Activated naive CD4-positive, alpha-beta T cell (primary cell): ENCODE measurements at places on chromosomes 3 and 15.

- no peak for DNase-seq
Observed at GRCh38 chr15:58228718-58229117, 90.5 kb downstream of the AQP9 start.

DNA sequence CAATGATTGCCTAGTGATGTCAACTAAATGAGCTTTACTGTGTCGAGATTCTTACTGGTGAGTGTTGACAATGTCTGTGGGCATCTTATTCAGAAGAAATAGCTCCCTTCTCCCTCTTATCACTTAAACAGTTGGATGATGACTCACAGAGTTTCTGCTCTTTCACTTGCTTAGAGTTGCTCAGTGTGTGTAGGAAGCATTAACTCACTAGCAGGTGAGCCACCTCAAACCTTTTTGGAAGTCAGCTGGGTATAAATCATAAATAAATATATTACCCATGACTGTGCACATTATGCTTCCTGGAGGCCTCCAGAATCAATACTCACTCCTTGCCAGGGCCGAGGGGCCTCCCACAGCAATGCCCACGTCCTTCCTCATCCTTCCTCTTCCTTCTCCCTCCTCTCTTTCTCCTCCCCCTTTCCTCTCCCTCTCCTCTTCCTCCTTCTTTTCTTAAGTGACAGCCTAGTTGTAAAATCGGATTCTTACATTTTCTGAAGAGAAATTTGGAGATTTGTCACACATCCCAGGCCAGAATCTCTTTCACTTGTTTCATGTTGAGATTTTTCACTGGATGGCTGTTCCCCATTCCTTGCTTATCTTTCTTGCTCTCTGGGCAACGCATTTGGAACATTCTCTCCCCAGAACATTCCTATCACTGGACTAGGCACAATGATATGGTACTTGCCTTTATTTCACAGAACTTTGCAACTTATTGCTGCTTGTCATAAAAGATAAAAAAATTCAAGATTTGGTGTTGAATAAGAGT is 17.5 kb downstream of the SHC4 start:
- DNase-seq = no peak

DNA sequence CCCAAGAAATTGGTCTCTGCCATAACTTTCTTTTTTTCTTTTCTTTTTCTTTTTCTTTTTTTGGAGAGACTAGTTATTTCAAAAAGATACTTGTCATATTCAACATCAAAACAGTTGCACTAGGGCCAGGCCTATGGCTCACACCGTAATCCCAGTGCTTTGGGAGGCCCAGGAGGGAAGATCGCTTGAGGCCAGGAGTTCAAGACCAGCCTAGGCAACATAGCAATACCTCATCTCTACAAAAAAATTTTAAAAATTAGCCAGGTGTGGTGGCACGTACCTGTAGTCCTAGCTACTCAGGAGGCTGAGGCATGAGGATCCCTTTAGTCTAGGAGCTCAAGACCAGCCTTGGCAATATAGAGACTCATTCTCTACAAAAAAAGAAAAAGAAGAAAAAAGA is 49.0 kb upstream of the GNB5 start:
- no peak for DNase-seq

- no peak for DNase-seq
Observed at GRCh38 chr3:127809211-127809610, 13.1 kb downstream of the MGLL start.

GRCh38 chr3:65713016-65713415 is 325.7 kb downstream of the MAGI1 start:
- DNase-seq = no peak

- no peak for DNase-seq
Observed at GRCh38 chr3:48934333-48934991, 15.8 kb downstream of the ARIH2 start.

GRCh38 chr15:60788692-60789103 is 309.8 kb upstream of the ICE2 start:
- DNase-seq = no peak

- no peak for DNase-seq
Observed at GRCh38 chr3:112042842-112043280, 8.3 kb downstream of the TMPRSS7 start.

- no peak for DNase-seq
Observed at GRCh38 chr15:91152896-91153581, 53.0 kb downstream of the SV2B start.

DNA sequence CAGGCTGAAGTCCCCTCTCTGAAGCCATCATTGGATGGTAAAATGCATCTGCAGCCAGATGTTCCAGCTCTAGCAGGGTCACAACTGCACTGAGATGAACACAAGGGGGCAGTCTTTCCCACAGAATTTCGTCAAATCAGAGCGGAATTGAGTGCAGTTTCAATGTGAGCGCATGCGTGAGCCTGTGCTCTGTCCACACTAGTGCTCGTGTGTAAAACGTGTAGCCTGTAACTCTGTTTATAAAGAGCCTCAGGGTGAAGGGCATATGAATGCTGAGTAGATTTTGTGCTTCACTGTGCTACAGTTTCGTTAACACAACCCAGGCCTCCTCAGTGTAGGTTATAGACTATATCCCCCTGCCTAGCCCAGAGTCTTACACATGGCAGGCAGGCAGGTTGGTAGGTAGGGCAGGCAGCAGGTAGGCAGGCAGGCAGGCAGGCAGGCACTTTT is 92.7 kb upstream of the GOLGA6L4 start:
- DNase-seq = peak; percentile 19

DNA sequence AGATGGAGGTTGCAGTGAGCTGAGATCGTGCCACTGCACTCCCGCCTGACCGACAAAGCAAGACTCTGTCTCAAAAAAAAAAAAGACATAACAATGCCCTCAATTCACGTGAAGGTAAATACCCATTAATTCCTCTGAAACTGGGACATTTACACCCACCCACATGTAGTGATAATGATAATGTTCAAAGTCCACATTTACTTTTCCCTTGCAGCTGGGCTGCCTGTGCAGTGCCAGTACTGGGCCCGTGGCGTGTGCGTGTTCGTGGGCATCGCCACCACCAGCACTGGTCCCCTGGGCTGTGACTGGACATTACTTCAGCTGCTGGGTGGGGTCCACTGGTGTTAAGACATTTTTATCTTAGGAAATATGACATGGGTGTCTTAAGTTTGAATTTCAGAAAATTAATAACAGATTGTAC is 123.6 kb downstream of the SLC25A26 start:
- DNase-seq = no peak

DNA sequence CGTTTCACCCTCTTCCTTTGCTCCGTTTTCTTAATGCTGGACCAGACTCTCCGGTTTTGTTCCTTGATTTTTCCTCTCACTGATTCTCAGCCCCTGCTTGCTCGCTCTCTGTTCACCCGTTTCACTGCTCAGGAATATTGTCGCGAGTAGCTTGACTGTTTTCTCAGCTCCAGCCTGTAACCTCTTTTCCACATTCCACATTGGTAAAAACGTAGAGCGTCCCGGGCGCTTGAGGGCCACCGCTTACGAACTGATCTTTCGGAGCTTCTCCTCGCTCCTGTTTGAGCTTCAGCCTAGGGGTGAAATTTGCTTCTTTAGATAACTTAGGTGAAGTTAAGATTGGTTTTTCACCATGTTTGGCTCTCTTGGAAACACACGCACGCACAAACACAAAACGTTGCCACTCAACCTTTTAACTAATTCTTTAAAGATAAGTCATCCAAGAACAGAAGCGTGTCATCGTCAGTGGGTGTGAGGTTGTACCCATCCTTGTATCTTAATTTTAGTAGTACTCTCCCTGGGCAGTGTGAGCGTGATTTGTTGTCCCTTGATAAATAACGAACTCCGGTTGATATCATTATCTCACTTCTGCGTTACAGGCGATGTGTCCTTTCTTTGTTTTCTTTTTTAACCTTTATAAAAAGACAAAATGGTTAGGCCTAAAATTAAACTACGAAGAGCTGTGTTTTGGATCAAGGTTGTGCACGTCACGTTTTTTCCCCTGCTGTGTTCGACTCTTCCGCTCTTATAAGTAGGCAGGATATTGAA is 1.0 kb downstream of the PAK2 start:
- no peak for DNase-seq

DNA sequence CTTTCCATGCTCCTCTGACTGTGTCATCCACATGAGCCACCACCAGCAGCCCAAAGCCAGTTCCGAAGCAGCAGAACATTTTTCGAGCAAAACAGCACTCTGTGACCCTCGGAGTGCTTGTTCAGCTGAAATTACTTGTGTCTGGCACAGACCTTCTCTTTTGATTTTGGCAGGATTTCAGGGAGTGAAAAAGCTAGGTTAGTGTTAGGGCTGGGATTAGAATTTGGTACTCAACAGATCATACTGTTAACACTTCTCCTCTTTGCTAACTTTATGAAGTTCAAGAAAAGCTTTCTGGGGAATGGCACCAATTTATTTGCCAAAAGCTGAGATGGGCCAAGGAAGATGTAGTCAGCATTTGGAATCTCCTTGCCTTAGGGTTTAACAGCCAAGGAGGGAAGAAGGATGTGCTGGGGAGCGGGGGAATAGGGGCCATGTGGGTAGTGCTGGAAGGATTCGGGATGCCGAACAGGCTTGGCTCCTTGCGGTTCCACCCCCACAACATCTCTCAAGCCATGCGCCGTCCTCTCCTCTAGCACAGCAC is 55.1 kb upstream of the TRA2B start:
- DNase-seq = no peak

- DNase-seq = no peak
Observed at GRCh38 chr3:148716657-148717056, 19.0 kb downstream of the AGTR1 start.

DNA sequence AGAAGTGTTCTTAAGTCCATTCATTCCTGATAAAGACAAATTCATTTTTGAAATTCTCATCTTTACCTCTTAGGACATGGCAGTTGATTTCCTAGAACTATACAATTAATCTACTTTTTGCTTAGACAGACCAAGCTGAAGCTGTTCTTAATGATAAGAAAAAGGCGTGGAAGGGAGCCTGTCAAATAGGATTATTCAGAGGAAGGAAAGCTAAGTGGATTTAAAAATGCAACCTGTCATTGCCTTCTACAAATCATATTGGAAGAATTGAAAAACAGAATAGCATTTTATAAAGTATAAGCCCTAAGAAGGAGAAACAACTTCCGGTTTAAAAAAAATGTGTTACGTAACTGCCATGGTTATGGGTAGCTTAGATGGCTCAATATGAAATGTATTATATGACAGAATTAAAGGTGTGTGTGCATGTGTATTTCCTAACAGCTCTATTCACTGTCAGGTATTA is 81.2 kb upstream of the RAP2B start:
- DNase-seq = no peak

DNA sequence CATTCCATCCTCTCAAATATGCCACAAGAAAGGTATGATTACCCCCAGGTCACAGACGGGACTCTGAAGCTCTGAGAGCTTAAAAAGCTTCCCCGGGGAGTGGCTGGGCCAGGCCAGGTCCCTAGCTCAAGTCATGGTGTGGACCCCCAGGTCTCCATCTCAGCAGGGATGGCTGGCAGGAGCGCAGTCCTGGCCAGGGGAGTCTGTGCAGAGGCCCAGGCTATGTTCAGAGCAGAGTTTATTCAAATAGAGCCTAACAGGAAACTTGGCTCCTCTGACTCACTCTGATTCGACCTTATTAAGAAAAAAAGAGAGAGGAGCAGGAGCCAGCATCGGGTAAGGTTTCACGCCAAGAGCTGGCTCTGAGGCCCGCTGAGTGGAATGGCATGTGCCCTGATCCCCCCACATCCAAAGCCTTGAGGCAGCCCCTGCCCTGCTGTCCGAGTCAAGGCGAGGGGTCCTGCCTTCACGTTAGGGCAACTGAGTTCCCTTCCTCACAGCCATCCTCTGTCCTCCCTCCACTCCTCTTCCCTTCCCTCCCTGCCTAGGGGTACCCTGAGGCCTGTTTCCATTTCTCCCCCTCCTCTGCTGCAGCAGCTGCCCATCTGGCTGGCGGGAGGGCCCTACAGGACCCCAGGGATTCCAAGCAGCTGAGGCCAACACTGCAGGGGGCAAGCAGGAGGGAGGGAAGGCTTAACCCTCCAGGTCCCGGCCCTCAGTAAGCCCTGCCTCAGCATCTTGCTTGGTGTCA is 1.9 kb upstream of the LOXL1 start:
- no peak for DNase-seq

GRCh38 chr15:93491291-93491690 is 402.3 kb upstream of the RGMA start:
- DNase-seq = no peak

DNA sequence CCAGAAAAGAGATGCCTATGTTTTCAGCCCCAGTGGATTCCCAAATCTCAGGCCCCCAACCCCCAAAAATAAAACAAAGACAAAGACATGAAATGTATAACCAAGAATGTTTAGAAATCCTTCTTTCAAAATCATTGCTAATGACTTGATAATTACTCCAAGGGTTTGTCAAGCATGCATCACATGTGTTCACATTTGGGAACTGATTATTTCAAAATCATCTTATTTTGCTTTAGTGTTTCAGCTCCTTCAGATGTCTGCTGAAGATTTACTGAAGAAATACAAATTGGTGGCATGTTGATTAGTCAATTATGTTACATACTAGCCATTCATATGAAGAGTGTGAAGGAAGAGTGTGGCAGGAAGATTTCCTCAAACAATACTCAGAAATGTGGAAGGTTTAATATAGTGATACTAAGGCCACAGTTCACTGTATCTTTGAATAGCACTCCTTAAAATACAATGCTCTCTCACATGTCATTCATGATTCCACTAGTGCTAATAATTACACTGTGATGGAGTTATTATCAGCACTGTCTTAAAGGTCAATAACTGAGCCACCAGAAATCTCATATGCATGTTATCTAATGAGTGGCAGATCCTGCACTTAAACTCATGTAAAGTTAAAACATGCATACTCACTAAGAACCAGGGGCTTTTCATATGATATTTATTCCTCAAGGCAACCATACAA is 134.5 kb upstream of the TGFBR2 start:
- DNase-seq = no peak

DNA sequence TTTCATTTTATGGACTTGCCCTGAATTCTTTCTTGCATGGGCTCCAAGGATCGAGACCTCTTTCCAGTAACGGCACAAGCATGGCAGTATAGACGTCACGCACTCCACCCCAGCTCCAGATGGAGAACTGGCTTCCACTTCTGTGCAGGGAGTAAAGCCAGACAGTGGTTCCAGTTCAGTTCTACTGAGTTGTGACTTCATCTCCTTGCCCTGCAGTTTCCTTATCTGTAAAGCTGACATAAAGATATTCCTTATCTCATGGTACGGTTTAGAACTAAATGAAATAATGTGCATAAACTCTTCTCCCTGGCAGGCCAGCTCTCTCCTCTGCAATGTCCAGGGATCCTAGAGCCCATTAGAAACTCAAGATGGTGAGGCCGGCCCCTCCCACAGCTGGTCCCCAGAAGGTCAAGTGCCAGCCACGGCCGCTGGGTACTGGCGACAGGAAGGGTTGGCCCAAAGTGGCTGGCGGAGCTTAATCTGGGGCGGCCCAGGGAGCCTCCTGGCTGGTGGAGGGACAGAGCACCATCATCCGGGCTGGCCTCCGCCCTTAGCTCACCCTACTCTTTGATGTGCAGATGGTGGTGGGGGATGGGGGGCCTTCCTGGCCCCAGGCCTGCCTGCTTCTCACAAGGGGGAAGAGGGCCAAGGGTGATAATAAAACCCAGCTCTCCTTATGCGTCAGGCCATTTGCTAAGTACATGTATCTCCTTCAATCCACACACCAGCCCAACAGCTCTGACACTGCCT is 7.2 kb downstream of the MESP2 start:
- DNase-seq = no peak
